ENCODE measurements at places on chromosomes 3 and 15. TPM values are rescaled to one million over a fixed set of nuclear protein-coding genes. Genes with fewer than 3 reads are reported as not detected.

The XCR1 gene
- polyA plus RNA-seq = 0.03 TPM

GRCh38 chr3:47495111-47495510 lies 18.4 kb downstream of the ELP6 start:
- no peaks in the 10 kb centered on the region for H3K4me1 ChIP-seq
- no peak for DNase-seq
- H3K36me3 ChIP-seq = peaks cover 20% of the 10 kb centered on the region
- H3K4me3 ChIP-seq = no peak overlapping the region
- H3K27ac ChIP-seq = no peak overlapping the region

The COL6A6 gene
- 0.26 TPM for polyA plus RNA-seq

The CCR5 gene
- 0.51 TPM for polyA plus RNA-seq

- H3K4me3 ChIP-seq = no peak overlapping the region
- no peaks in the 10 kb centered on the region for H3K36me3 ChIP-seq
- H3K27me3 ChIP-seq = no peaks in the 10 kb centered on the region
- no peak for DNase-seq
- H3K27ac ChIP-seq = no peak overlapping the region
Measured at GRCh38 chr15:95937128-95937528, 393.4 kb upstream of the NR2F2 start.

GRCh38 chr3:2446146-2446545 lies 347.5 kb downstream of the CNTN4 start:
- H3K4me3 ChIP-seq = no peak overlapping the region
- no peak for DNase-seq
- H3K4me1 ChIP-seq = no peaks in the 10 kb centered on the region
- H3K27ac ChIP-seq = no peak overlapping the region
- H3K27me3 ChIP-seq = no peaks in the 10 kb centered on the region

The PTX3 gene
- not detected for polyA plus RNA-seq

DNA sequence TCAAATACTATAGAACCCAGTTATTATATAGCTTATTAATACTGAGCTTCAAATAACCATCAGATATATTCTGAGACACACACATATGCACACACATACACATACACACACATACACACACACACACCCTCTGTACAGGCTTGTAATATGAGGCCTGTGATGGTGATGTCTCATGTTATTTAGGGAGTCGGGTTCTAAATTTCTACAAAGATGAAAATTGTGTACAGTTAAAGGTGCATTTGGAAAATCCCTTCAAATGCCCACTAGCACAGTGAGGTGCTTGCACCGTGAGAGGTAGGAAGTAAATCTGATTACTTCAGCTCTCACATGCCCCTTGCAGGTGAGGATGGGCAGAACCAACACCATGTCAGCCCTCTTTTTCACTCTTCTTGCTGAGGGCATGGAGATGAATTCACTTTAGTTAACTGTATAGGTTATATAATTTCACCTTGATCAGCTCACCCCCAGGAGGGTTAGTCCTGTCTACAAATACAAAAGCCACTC lies 294.5 kb upstream of the PROK2 start:
- no peaks in the 10 kb centered on the region for H3K27me3 ChIP-seq
- no peak for DNase-seq
- H3K27ac ChIP-seq = no peak overlapping the region

DNA sequence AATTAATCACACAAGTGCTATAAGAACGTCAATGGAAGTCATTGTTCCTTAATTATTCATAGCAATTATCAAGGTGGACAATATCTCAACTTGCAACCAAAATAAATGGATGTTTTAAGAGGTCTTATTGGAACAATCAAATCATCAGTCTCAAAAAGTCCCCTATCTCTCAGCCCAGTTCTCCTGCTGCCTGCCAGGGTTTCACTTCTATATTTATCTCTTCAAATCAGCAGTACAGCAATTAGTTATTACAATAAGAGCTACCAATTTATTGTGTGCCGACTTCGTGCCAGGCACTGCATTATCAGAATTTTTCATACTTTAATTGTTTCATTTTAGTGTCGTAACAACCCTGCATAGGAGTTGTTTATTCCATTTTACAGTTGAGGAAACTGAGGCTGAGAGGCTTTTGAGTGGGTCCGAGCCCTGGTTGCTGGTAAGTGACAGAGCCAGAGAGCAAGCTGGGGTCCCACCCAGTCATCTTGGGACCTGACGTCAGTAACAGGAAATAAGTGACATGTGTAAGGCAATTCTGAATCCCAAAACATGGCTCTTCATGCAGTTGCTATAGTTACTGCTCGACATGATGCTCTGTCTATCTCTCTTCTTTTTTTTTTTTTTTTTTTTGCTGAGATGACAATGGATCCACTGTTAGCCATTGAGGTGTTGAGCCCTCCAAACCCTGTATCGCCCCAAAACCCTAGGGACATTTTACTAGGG lies 8.8 kb upstream of the KCTD6 start:
- no peak overlapping the region for H3K4me3 ChIP-seq
- no peaks in the 10 kb centered on the region for H3K36me3 ChIP-seq
- no peak for DNase-seq
- no peaks in the 10 kb centered on the region for H3K27me3 ChIP-seq
- H3K27ac ChIP-seq = no peak overlapping the region

The PIF1 gene
- polyA plus RNA-seq = 0.67 TPM

DNA sequence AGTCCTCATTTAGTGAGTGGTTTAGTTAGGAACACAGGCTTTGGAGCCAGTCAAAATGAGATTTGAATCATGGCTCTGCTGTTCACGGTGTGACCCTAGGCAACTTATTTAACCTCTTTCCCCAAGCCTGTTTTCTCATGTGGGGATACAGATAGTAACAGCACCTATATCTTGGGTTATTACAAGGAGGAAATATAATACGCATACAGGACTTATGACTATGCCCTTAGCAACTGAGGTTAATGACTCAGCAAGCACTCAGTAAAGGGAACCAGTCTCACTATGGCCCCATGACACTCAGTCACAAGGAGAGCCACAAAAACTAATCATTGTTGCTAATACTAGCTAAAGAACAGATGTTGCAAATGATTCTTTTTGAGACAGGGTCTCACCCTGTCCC lies 45.9 kb downstream of the SUMF1 start:
- no peaks in the 10 kb centered on the region for H3K4me1 ChIP-seq
- peaks cover 6% of the 10 kb centered on the region for H3K36me3 ChIP-seq
- H3K27ac ChIP-seq = no peak overlapping the region
- H3K4me3 ChIP-seq = no peak overlapping the region
- H3K27me3 ChIP-seq = no peaks in the 10 kb centered on the region

GRCh38 chr3:123553536-123553935 lies 31.3 kb downstream of the HACD2 start:
- peaks cover 2% of the 10 kb centered on the region for H3K36me3 ChIP-seq
- no peak overlapping the region for H3K4me3 ChIP-seq
- no peaks in the 10 kb centered on the region for H3K4me1 ChIP-seq
- no peak overlapping the region for H3K27ac ChIP-seq
- DNase-seq = no peak
- no peaks in the 10 kb centered on the region for H3K27me3 ChIP-seq

Measured in liver (tissue), 10 donors.